ENCODE measurements at places on chromosomes 5 and 9.

- no peak for DNase-seq
Measured at GRCh38 chr5:17167171-17167891, 50.1 kb upstream of the BASP1 start.

DNA sequence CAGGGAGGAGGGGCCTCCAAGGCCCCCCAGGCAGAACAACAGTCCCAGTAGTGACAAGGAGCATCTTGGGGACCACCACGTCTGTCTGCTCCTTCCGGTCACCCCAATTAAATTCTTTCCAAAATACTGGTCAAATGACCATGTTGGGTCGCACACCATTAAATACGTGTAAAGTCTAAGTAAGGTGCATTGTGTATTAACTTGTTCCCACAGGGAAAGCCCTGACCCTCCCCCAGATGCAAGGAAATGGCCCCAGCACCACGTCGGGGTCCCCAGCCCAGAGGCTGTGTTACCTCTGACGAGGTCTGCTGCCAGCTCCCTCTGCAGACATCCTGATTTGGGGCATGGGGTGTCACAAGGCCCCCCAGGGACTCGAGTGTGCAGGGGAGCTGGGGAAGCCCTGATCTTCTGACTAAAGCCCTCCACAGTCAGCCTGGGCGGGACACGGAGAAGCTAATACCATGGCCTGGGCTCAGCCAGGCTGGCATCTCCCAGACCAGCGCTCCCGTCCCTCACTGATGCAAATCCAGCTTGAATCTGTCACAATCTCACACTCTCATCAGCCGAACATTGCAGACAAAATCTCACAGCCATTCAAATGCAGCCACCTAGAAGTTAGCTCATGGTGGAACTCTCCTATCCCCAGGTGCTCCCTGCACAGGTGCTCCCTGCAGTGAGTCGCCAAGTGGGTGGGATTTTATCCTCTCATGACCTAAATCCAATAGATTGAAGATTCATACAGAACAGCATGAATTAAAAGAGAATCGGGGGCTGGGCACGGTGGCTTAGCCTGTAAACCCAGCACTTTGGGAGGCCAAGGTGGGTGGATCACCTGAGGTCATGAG lies 13.6 kb downstream of the TERT start:
- no peak for DNase-seq

GRCh38 chr9:91817493-91818224 lies 132.4 kb downstream of the ROR2 start:
- no peak for DNase-seq

DNA sequence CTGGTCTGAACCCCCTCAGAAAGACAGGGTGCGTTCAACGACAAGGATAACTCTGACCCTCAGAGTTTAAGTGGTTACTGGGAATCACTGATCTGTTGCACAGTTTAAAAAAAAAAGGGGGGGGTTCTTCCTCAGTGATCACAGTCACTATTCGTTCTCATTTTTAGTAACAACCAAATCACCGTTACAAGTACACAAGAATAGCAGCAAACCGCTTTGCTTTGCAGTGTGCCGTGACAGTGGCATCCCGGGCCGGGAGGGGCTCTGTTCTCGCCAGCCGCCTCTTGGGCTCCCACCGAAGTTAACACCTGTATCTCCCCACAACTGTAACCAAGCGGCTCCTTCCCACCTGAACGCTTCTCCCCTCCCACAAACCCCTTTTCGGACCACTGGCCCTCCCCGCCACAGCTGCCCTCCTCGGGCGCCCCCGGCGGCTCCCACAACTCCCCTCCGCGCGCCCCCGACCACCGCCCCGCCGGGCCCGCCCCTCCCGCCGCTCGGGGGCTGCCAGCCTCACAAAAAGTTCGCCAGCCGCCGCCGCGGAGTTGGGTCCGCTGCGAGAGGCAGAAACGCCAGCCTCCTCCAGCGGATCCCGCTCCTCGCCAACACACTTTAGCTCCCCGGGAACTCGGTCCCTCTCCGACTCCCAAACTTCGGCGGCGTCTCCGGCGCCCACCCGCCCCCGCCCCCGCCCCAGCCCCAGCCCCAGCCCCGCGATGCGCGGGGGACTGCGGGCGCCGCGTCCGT lies 1.2 kb downstream of the SSBP2 start:
- DNase-seq: peak; percentile 46

DNA sequence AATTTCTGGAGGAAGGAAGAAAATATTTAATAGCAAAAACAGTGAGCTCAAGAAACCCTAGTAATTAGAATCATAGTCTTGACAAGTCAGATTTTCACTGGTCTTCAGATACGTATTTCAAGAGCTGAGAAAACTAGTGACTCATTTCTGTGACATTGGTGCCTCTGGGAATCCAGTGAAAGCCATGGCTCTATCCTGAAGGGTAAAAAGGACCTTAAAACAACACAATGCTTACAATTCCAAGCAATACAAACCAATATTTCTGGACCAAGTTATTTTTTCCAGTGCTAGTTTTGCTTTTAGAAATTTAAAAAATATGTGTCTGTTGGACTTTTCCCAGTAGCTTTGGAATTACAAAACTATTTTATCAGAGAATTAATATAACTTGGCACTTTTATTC lies 140.3 kb downstream of the LPAR1 start:
- no peak for DNase-seq

- DNase-seq: no peak
Measured at GRCh38 chr5:157359356-157360055, 93.6 kb downstream of the CYFIP2 start.

GRCh38 chr9:126763130-126763764 lies 41.6 kb upstream of the ZBTB43 start:
- no peak for DNase-seq

GRCh38 chr5:179346401-179346800 lies 1.1 kb upstream of the ADAMTS2 start:
- DNase-seq: no peak

- no peak for DNase-seq
Measured at GRCh38 chr9:116795821-116796220, 108.7 kb downstream of the TRIM32 start.

DNA sequence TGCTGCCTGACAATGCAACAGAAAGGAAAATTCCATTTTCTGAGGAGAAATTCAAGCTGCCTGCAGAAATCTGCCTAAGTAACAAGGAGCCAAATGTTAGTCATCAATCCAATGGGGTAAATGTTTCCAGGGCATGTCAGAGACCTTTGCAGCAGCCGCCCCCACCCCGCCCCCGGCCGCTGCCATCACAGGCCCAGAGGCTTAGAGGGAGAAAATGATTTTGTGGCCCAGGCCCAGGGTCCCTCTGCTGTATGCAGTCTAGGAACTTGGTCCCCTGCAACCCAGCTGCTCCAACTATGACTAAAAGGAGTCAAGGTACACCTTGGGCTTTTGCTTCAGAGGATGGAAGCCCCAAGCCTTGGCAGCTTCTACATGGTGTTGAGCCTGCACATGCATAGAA lies 45.0 kb downstream of the VLDLR start:
- DNase-seq: no peak

DNA sequence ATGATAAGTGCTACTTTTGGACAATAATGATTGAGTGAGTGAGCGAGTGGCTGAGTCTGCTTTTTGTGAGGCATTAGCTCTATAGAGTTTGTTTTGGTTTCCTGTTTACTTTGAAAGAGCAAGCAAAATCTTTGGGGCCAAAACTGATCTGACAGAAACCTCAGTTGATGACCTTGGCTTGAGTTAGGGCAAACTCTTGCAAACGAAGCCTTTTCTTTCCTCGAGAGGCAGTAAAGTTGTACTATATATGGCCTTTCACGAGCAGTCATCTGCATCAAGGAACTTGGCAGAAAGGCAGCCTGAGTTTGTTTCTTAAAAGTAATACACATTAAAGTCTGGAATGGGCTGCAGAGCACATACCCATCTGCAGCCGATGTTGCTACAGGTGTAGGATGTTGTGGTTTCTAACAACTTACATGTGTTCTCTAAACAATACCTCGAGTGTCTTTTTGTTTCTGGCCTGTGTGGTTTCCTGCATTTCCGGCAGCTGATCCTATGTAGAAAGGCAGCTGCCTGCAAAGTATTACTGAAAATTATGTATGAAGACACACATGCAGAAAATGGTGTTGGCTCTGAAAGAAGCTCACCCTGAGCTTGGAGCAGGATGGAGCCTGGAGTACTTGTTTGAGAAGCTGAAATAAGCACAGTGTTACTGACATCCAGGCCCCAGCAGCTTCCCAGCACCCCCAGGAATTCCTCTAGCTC lies 60.8 kb downstream of the FOXD1 start:
- no peak for DNase-seq

GRCh38 chr5:136230176-136230575 lies 37.2 kb upstream of the SMIM32 start:
- DNase-seq: no peak

- DNase-seq: peak; percentile 21
Measured at GRCh38 chr5:78638423-78638822, 10.1 kb downstream of the LHFPL2 start.

Data from hippocampal formation (tissue), 2 donors.